ENCODE measurements at places on chromosomes 7 and 10.

- DNase-seq: no peak
These were observed 26.5 kb downstream of the LMTK2 start for GRCh38 chr7:98133181-98133580.

DNA sequence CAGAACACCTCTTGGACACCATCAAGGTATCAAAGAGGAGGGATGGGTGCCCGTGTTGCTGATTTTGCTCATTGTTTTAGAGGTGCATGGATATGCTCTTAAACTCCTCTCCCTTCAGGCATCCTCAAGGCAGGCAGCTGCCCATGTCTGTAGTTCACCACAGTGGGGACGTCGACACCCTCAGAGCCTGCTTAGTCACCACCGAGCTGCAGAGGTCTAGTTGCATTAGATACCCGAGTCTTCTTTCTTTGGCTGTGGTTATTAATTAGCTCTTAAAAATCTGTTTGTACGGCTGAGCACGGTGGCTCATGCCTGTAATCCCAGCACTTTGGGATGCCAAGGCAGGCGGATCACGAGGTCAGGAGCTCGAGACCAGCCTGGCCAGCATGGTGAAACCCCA is 24.7 kb upstream of the TSPAN13 start:
- DNase-seq: no peak

GRCh38 chr10:111716032-111716431 is 467.5 kb downstream of the GPAM start:
- DNase-seq: no peak

DNA sequence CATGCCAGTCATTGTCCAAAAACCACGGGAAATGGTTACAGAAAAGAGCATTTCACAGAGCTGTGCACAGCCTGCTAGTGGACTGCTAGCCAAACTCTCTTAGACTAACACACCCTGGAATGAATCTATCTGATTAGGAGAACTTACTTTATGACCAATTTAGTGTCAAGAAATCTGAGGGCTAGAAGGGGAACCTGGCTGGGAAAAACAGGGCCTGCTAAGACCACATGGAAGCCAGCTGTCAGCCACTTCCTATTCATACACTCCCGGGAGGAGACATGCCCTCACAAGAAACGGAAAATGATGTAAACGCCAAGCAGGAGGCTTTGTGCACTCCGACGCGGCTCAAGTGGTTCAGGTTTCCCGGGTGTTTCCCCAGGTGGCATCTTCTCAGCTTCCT is 54.8 kb downstream of the MPP7 start:
- no peak for DNase-seq

GRCh38 chr7:133682364-133683181 is 429.7 kb downstream of the EXOC4 start:
- DNase-seq: peak; percentile 64
